NCI-H2171 treated with DMSO at 0.1 percent for 48 hours (cell line): ENCODE measurements at places on chromosomes 1 and 21.

GRCh38 chr1:24966724-24967346, 36.8 kb upstream of the RUNX3 start:
- no peak for DNase-seq

GRCh38 chr1:1788136-1788535, 9.9 kb upstream of the NADK start:
- no peak for DNase-seq

GRCh38 chr1:116166011-116166571, 54.9 kb downstream of the MAB21L3 start:
- no peak for DNase-seq

- no peak for DNase-seq
Measured at GRCh38 chr21:27796106-27796505, 829.2 kb upstream of the ADAMTS5 start.

GRCh38 chr1:218374401-218375353, 29.5 kb downstream of the TGFB2 start:
- peak; percentile 14 for DNase-seq

DNA sequence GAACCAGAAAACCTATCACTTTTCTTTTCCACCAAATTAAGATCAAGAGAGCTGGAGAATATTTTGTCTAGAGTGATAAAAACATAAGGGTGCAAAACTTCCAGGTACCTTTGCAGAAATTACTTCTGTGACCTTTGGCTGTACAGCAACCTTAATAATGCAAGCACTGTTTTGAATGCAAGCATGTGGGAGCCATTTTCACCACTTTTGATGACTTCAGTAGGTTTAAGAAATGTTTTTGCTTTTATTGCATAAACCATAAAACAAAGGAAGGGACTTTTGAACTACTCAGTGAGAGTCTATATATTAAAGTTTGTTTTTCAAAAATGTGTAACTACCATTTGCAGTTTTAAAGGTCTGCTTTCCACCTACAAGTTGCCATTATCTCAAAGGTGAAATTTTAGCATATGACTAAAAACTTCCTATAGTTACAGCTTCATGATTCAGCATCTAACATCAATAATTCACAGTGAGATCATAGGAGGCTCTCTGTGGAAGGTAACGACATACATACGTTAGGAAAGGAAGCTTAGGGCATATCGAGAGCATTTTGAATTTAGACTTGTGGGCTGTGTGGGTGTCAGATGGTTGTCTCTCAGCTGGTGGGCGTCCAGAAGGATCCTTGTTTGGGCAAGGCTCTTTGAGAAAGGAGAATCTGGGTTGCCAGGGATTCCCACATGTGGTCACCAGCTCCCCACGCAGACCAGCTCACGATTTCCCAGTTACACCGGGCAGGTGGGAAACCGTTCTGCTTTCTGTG, 1.1 kb upstream of the GADD45A start:
- DNase-seq = peak; percentile 46

DNA sequence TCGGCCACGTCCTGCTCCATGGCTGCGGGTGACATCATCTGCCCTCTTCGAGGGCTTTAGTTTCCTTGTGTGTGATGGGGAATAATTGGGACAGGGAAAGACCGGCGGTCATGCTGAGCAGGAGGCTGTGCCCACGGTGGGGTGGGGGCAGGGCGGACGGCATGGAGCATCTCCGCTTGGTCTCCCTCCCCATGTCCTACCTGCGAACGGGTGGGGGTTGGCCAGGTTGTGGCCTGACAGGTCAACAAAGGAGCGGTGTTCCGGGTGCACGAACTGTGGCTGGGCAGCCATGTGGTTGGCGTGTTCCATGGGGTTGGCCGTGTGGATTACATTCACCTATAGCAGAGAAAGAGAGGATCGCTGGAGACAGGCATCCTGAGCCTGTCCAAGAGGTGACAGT, 80.0 kb downstream of the PIK3CD start:
- DNase-seq = no peak

GRCh38 chr1:197632005-197632404, 143.3 kb downstream of the DENND1B start:
- peak; percentile 40 for DNase-seq

- DNase-seq = no peak
Measured at GRCh38 chr21:34179204-34179935, 106.0 kb downstream of the MRPS6 start.

GRCh38 chr1:233916706-233917105, 12.2 kb downstream of the SLC35F3 start:
- DNase-seq = no peak

DNA sequence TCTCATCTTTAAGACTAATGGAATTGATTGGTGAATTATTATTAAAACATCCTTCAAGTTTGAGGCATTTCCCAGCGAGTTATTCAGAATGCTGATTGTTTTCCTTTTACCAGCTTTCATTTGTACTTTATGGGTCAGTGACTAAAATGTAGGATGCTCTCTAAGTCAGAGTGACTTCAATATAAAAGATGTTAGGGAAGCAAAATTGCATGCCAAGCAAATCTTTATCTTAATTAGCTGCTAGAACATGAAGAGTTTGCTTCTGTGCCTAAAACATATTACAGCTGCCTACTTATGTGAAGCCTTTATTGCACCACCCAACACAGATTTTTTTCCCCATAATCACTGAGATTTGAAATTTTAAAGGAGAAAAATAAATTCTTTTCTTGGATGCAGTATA, 79.8 kb upstream of the CYYR1 start:
- no peak for DNase-seq

GRCh38 chr1:53576381-53576801, 117.2 kb downstream of the DMRTB1 start:
- DNase-seq = peak; percentile 24

DNA sequence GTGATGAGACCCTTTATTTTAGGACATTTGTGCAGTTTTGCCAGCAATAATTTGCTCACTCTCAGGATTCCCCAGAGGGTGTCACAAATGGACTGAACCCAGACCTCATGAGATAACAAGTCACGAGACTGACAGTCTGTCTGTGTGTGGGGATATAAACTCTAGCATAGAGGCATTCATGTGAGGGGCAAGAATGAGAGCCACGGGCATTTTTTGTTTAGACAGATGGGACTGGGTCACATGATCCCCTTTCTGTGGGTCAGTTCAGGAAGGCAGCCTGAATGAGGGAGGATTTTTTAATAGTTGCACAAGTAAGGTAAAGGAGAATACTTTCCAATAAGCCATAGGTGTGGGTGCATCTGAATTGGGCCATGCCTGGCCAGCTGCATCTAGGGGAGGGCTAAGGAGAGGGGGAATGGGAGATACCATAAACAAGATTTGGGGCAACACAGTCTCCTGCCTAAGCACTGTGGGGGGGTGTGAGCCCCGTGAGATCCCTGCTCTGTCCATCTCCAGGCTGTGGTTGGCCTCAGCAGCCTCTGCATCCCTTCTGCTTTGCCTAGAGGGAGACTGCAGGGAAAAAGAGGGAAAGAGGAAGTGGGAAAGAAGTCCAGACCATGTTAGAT, 66.6 kb downstream of the NAV1 start:
- no peak for DNase-seq

DNA sequence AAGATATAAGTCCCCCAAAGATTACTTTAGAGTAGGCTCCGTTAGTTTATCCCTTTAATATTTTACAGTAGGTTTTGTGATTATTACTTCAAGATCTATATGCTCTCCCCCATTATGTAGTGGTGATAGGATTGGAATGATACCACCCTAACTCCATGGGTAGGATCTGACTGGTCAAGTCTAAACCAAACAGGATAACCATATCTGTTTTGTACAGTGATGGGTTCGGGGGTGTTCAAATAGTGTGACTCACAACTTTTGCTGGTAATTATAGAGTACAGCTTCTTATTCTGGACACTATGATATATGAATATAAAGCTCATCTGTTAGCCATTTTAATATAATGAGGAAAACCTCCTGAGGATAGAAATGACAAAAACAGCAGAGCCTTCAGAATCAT, 85.8 kb upstream of the GFI1 start:
- DNase-seq = no peak

GRCh38 chr1:11550664-11551283, 71.8 kb downstream of the DISP3 start:
- DNase-seq = no peak

DNA sequence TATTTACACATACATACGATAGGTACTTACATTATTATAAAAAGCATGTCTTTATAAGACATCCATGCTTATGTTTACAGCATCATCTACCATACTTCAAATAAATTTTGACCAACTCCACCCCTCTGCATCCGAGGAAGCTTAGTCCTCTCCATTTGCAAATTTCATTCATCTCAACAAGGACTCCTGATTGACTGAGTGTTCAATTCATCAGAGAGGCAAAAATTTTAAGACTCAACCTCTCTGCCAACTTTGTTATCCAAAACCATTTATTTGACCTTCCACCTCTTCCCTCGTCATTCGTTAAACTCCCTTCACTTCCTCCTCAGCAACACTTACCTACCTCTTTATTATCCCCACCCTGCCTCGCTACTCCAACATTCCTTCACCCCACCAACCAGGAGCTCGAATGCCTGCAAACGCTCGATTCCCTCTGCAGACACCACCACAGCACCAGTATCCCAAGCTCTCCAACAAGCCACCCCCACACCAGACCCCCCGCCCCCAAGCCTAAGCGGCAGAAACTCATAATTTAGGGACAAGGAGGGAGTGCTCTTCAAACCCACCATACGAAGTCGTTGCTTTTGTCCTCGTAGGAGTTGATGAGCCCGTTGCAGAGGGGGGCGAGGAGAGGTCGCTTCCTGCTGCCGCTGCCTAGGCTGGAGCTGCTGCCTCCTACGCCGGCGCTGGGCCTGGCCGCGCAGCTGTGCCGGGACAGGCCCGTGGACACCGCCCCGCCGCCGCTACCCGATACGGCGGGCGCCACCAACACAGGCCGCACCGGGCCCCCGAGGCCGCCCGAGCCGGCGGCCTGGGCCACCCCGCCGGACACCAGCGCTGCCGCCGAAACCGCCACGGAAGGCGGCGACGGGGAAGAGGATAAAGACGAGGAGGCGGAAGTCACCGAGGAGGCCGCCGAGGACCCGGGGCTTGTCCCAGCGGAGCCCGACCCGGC, 803 bp downstream of the COP1 start:
- DNase-seq = peak; percentile 31
